BJ (cell line): ENCODE measurements at places on chromosomes 7 and 10.

- no peak for DNase-seq
These were observed 1.9 kb downstream of the BNIP3 start for GRCh38 chr10:131979821-131980270.

DNA sequence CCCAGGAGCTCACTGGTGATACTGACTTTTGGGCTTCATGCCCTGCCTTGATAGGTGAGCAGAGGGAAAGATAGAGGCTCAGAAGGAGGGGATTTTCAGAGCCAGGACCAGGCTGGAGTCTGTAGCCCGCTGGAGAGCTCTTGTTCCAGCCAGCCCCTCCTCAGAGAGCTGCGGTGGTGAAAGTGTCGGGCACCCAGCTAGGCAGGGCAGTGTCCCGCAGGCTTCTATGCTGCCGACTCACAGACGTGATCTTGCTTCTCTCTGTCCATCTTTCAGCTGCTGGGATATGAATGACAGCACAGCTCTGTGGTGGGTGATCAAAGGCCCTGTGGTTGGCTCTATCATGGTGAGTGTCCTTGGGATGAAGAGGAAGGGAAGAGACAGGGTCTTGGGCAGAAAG, 35.2 kb downstream of the ADCYAP1R1 start:
- no peak for DNase-seq

- DNase-seq: no peak
These were observed 92.7 kb downstream of the LSMEM1 start for GRCh38 chr7:112573302-112574039.

GRCh38 chr10:29473087-29473356, 161.7 kb downstream of the SVIL start:
- DNase-seq: no peak

DNA sequence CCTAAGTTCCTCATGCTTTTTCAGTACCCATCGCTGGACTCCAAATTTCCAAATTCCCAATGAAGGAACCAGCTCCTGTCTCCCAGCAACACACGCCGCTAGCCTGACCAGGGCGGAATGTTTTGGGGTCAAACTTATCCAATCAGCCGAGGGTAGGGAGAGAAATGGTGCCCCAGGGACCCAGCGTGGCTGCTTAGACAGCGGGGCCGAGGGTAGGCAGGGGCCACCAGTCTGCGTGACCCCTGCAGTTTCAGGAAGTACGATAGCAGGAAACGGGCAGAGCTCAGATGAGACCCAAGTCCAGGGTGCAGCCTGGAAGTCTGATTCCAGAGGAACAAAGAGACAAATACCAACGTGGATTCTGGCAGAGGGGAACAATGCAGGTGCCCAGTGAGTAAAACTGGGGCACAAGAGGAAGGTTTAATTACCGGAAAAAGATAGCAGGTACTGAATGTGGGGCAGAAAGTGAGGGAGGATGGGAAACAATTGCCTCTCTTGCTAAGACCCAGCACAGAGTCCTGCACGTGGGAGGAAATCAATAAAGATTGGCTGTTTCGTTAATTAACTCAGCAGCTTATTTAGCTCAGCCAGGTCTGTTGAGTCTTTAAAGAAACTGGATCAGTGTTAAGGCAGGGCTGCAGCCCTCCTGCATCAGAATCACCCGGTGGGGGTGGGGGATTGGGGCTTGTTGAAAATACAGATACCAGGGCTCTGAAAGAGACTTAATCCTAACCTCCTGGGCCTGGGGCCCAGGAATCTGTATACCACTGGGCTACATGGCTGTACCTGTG, 50.4 kb upstream of the NFE2L3 start:
- no peak for DNase-seq

- DNase-seq: no peak
These were observed 37.6 kb downstream of the FAM53B start for GRCh38 chr10:124706462-124707143.

DNA sequence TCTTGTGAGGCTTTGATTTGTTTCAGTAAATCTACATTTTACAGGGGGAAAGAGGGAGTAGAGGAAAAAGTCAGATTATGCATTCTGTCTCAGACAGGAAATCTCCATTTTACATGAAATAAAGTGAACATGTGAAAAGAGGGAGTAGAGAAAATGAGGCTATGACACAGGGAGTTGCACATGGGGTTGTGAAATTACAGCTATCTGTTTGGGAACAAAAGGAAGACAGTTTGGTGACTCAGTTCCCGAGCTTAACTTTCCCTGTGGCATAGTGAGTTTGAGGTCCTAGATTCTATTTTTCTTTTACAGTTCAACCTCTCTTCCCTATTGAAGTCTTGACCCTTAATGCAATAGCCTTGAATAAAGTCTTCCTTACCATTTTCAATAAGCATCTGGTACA, 63.2 kb upstream of the AGR3 start:
- DNase-seq: no peak

- DNase-seq: no peak
These were observed 211.0 kb downstream of the WDR11 start for GRCh38 chr10:121062115-121062514.

DNA sequence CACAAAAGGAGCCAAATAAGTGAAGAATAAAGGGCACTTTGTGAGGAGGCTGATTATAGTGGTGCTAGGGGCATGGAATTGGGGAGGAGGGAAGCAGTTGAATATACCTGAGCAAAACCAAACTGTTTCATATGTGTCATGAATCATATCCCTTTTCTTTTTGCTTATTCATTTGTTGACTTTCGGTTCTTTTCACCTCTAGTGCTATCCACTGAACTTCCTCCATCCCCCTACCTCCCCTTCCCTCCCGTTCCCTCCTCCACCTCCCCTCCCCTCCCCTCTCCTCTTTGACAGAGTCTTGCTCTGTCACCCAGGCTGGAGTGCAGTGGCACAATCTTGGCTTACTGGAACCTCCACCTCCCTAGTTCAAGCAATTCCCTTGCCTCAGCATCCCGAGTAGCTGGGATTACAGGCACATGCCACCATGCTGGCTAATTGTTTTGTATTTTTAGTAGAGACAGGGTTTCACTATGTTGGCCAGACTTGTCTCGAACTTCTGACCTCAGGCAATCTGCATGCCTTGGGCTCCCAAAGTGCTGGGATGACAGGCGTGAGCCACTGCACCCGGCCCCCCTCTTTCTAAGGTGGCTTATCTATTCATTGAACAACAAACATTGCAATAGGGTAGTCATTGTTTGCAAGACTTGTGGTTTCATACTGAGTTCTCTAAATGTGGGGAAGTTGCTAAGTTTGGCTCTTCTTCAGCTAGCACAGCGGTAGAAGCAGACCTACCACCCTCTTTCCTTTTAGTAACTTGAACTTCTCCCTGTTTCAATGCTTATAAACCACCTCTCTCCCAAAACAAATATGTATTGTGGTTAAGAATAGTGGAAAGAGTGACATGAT, 150.4 kb upstream of the PRPS1L1 start:
- no peak for DNase-seq

- no peak for DNase-seq
These were observed 9.2 kb upstream of the GRB10 start for GRCh38 chr7:50791938-50792341.

DNA sequence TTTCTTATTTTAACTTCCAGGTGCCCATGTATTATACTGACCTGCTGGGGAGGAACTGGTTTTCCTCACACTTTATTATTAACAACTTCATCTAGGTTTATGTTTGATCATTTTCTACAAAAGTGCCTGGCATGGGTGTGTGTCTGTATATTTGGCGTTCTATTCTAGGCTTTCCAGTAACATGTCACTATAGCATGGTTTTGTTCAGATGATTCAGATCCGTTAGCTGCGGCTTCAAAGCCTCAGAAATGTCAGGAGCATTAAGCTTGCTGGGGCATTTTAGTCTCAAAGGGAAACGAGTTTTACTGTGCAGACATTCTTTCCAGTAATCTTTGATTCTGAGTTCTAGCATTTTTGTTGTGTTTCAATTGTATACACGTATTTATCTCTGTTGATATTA, 2.3 kb downstream of the INPP5A start:
- no peak for DNase-seq

DNA sequence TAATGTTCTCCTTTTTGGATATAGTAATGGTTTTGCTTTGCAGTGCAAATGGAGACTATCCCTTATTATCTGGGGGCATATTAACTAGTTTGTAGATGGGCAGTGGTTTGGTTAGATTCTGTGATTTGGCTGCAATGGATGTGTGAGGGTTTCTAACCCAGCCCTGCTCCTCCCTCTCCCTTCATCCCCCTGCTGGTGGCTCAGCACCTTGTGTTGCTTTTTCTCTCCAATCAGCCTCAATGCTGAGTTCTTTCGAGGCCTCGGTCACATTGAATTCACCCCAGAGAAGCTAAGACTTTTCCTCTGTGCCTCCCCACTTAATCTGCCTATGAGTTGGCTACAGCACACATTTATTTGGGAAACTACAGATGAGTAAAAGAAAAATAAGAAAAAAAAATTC, 120.0 kb downstream of the MALRD1 start:
- DNase-seq: no peak

- no peak for DNase-seq
These were observed 82.3 kb downstream of the FAM241B start for GRCh38 chr10:69712342-69712741.

GRCh38 chr7:105924945-105925344, 38.1 kb upstream of the CDHR3 start:
- DNase-seq: no peak

- no peak for DNase-seq
These were observed 246.9 kb upstream of the GLI3 start for GRCh38 chr7:42483886-42484285.

GRCh38 chr7:132915647-132916046, 166.2 kb downstream of the CHCHD3 start:
- no peak for DNase-seq

GRCh38 chr10:76169246-76169645, 737.8 kb downstream of the LRMDA start:
- DNase-seq: no peak

DNA sequence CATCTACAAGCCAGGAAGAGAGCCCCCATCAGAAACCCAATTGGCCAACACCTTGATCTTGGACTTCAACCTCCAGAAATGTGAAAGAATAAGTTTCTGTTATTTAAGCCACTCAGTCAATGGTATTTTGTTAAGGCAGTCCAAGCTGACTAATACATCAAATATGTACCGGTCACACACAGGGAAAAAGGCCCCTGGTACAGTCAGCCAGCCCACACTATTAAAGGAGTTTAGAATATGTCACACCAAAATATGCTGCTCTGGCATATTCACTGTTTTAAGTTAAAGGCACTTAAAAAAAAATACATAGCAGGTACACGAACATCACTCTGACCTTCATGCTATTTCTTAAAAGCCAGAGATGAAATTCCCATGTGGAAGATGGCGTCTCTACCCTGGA, 15.2 kb upstream of the CDCA7L start:
- DNase-seq: peak; percentile 47

- DNase-seq: no peak
These were observed 216.0 kb downstream of the GPAM start for GRCh38 chr10:111967547-111967946.

DNA sequence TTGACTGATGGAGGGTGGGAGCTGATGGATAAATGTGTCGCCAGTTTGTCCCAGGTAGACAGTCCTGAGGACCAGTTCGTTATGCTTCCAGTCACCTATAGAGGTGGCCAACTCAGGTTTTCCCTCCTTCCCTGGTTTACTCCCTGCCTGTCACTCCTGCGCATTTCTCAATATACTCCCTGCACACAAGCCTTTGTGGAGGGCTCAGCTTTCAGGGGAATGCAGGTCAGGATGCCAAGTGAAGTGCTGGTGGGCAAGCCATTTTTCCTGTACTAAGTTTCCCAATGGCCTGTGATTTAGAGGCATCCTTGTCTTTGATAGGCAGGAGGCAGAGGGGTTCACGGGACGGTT, 473.5 kb upstream of the ZMIZ1 start:
- no peak for DNase-seq

DNA sequence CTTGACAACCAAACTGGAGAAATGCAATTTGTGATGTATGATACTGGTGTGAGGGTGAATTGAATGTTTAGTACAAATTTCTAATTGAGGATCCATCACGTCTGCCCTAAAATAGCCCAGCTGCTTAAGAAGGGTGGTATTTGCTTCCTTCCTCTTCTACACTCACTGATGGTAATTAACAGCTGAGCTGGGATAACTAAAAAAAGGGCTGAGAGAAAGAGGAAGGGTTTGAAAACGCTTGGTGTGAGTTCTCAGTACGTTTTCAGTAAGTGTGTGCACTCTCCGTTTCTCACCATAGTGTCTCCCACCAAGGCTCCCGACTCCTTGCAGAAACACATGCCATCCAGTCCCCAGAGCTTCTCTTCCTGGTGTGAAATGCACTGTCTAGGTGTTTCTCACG, 54.3 kb downstream of the MAP3K8 start:
- no peak for DNase-seq

- DNase-seq: no peak
These were observed 101.2 kb upstream of the MGMT start for GRCh38 chr10:129365767-129366402.

DNA sequence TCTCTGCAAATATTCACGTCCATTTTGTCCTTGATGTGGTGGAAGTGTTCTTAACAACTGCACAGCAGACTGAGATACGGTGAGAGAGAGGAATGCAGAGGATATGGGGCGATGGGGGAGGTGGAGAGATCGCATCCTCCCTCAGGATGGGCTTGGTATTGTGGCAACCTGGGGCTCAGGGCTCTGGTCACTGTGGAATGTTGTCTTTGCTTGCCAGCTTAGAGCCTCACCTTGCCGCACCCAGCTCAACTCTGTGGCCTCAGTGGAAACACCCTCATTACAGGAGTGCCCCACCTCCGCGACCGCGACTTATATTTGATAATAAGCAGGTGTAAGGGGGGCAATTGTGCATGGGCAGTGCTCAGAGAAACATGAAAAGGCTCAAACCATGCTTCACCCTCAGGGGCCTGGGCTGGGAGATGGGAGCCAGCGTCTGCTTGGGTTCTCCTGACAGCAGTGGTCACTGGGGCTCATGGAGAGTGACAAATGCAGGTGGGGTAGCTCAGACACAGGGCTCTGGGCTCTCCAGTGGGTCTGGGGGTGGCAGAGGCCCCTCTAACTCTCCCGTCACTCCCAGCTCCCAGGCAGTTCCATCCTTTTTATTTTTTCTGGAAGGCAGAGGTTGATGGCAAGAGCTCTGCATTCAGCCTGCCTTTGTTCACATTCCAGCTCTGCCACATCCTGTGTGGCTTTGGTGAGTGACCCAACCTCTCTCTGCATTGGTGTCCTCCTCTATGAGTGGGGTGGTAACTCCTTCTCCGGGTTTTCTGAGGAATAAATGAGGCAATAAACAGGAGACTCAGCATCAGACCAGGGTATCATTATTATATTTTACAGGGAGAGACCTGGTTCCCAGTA, 43.1 kb upstream of the EMX2 start:
- DNase-seq: no peak

DNA sequence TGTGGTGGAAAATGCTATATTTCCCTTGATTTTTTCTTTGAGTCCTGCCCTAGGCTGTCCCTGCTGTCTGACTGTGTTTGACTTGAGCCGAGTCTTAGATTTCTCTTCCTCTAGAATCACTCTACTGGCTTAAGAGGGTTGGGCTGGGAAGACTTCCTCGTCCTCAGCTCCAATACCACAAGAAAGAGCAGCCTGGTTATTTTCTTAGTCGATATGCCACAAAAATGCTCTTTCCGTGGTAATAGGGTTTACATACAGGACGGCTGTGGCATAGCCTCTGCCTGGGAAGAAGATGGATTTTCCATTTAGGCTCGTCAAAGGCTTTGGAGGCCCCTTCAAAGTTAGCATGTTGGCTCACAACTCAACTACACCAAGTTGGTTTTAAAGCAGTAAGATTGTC, 212.0 kb upstream of the IGFBP3 start:
- no peak for DNase-seq
